ENCODE measurements at places on chromosomes 2 and 18. TPM values are rescaled to one million over a fixed set of nuclear protein-coding genes. Genes with fewer than 3 reads are reported as not detected.

DNA sequence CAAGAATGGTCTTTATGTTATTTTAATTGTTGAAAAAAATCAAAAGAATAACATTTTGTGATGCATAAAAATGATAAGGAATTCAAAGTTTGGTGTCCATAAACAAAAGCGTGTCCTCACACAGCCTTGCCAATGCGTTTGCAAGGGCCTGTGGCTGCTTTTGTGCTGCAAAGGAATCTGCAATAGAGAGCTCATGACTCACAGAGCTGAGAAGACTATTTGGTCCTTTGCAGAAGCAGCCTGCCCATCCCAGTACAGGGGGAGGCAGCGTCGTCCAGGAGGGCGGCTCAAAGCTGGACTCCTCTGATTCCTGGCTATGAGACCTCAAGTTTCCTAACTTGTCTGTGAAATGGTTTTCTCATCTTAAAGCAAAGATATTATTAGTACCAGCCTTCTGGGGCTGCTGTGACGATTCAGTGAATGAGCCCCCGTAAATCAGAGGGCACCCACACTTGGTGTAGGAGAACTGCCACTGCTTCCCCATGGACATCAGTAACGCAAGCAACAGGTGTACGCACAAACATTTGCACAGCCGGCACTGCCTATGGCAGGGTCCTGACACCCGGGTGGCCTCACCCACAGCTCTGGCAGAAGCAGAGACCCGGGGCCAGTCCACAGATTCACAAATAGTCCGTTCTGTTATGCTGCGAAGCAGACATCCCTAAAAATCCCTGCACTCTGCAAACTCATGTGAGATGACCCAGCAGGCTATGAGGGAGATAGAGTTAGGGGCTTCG lies 70.6 kb upstream of the ASAP2 start:
- H3K4me1 ChIP-seq = no peaks in the 10 kb centered on the region
- no peak overlapping the region for H3K27ac ChIP-seq
- no peaks in the 10 kb centered on the region for H3K36me3 ChIP-seq
- H3K27me3 ChIP-seq = peaks cover 3% of the 10 kb centered on the region

- H3K4me1 ChIP-seq = peaks cover 83% of the 10 kb centered on the region
- H3K27me3 ChIP-seq = no peaks in the 10 kb centered on the region
- peak overlapping the region; percentile 75 for H3K4me3 ChIP-seq
- H3K27ac ChIP-seq = peak overlapping the region; percentile 98
These were observed 34.8 kb downstream of the LBH start for GRCh38 chr2:30266051-30266621.

GRCh38 chr2:30288561-30288960 lies 57.2 kb downstream of the LBH start:
- no peaks in the 10 kb centered on the region for H3K36me3 ChIP-seq
- DNase-seq = no peak
- no peak overlapping the region for H3K4me3 ChIP-seq
- H3K27ac ChIP-seq = no peak overlapping the region

- no peaks in the 10 kb centered on the region for H3K4me1 ChIP-seq
- no peak overlapping the region for H3K4me3 ChIP-seq
- H3K36me3 ChIP-seq = no peaks in the 10 kb centered on the region
- peaks cover 14% of the 10 kb centered on the region for H3K27me3 ChIP-seq
- DNase-seq = no peak
These were observed 72.1 kb downstream of the TBR1 start for GRCh38 chr2:161488131-161488699.

GRCh38 chr2:2842466-2842865 lies 511.4 kb upstream of the MYT1L start:
- no peaks in the 10 kb centered on the region for H3K27me3 ChIP-seq
- no peak overlapping the region for H3K4me3 ChIP-seq
- no peaks in the 10 kb centered on the region for H3K36me3 ChIP-seq

The VIT gene
- total RNA-seq = not detected

DNA sequence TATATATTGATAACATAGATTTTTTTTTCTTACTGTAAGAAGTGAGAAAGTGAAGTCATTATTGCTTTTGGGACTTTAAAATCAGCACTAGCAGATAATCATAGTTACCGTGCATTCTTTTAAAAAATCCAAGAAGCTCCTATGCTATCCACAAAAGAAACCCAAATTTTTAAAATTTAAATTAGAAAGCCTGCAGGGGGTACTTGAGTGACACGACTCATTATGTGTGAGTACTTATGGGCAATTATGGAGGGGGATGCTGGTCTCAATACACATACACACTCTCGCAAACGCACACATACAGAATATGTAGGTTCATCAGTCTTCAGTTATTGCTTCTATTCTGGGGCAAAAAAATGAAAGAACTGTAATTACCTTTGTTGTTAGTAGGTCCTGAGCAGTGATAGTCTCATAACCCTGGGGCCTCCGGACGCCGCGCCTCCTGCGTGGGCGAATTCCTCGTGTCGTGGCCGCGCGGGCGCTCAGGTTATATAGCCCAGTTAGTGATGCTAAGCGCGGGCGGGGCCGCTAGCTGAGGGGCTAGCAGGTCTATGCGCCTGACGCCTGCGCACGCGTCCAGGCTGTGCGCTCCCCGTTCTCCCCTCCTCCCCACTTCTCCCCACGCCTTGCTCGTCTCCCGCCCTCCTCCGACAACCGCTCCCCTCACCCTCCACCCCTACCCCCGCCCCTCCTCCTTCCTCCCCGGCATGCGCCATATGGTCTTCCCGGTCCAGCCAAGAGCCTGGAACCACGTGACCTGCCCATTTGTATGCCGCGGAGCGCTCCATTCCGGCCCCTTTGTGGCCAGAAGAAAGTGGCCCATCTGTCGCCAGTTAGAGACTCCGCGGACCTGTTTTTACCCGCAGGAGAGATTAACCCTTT lies at the start of gene NEUROD1:
Gene NEUROD1, minus strand, starts transcription at position 463 of the 882 bp plus-strand sequence. CDS start 1,657 bp downstream, outside the sequence.
- no peaks in the 10 kb centered on the region for H3K36me3 ChIP-seq
- H3K4me3 ChIP-seq = peak within 1 kb of the TSS; percentile 59
- H3K27ac ChIP-seq = no peak within 1 kb of the TSS
- peaks cover 75% of the 10 kb centered on the region for H3K27me3 ChIP-seq

DNA sequence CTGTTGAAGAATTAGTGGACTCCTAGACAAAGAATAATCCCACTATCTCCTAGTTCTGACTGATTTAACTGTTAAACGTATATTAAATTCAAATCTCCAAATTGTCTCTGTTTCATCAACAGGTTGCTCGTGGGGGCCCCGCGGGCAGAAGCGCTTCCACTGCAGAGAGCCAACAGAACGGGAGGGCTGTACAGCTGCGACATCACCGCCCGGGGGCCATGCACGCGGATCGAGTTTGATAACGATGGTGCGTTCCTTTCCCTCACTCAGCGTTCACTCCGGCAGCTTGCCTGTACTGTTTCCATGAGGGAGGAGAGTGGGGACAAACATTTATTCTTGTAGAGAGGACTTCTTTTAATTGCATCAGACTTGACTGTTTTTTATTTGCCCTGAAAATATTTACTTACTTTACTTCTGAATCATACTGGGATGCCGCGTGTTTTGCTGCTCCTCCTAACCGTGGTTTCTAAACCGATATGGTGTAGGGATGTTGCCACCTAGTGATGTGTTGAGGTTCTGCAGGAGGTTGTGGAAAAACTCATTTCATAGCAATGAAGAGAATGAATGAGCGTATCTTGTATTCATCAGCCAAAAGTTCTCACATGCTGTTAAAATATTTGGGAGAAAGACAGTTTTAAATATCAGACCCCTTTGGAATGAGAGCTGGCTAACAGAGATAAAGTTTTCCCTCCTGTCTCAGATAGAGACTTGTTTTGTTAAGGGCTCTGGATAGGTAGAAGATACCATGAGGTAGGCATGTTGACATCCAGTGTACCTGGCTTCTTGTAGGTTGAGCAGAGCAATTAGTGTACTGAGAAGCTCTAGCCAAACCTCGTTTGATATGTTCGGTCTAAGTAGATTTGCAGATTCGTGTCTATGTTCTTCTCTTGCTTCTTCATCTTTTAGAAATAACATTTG lies 38.3 kb downstream of the ITGA6 start:
- H3K27ac ChIP-seq = peak overlapping the region; percentile 60
- H3K36me3 ChIP-seq = peaks cover 6% of the 10 kb centered on the region
- H3K27me3 ChIP-seq = no peaks in the 10 kb centered on the region
- H3K4me3 ChIP-seq = peak overlapping the region; percentile 11
- H3K4me1 ChIP-seq = peaks cover 62% of the 10 kb centered on the region
- DNase-seq = peak; percentile 85

The OR6B2 gene
- not detected for total RNA-seq

DNA sequence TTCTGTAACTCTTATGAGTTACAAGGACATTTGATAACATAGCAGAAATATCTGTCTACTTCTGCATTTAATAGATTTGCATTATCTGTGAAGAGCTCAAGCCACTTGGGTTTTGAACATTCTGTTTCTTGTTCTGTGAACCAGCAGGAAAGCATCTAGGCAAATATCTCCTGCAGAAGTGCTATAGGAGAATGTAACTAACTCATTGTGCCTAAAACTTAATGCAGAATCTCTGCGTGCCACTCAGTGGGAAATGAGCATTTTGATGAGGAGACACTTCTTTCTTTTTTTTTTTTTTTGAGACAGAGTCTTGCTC lies 63.5 kb downstream of the MYOM1 start:
- no peaks in the 10 kb centered on the region for H3K27me3 ChIP-seq
- no peak for DNase-seq
- no peak overlapping the region for H3K27ac ChIP-seq
- no peak overlapping the region for H3K4me3 ChIP-seq
- no peaks in the 10 kb centered on the region for H3K4me1 ChIP-seq

The ZNF512 gene
- 31.8 TPM for total RNA-seq

DNA sequence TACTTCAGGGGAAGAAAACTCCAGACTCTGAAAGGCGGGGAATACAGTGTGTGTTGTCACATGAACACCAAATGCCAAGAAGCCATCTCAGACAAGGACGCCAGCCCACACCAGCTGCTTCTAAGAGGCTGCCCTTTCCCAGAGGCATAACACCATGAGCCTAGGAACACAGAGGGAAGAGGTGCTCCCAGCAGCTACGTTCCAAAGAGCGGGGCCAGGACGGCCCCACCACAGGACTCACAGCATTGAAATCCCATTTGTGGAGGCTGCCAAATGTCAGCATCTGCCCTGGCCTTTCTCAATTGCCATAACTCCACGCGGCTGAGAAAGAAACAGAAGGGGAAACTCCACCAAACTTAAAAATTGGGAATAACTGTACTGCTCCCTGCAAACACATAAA lies 20.1 kb upstream of the ID2 start:
- DNase-seq = no peak
- no peaks in the 10 kb centered on the region for H3K36me3 ChIP-seq
- H3K27me3 ChIP-seq = peaks cover 5% of the 10 kb centered on the region
- peaks cover 36% of the 10 kb centered on the region for H3K4me1 ChIP-seq
- H3K27ac ChIP-seq = no peak overlapping the region
- no peak overlapping the region for H3K4me3 ChIP-seq

DNA sequence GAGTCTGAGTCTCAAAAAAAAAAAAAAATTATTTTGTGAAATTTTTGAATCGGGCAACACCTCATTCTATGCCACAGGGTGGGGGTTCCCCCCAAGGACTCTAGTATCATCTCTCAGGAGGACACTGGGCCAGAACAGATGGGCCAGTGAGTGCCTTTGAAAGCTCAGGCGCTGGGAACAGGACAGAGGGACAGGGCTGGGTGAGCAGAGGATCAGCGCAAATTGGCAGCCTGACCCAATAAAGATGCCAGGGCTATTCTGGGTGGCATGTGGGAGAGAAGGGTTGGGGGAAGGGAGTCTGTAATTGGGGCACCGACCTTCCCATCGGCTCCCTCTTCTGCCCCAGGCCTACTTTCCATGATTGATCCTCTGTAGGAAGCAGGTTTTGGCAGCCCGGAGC lies 44.0 kb downstream of the KIF3C start:
- H3K36me3 ChIP-seq = no peaks in the 10 kb centered on the region
- no peak for DNase-seq

GRCh38 chr2:705971-706511 lies 28.8 kb upstream of the TMEM18 start:
- H3K36me3 ChIP-seq = no peaks in the 10 kb centered on the region
- H3K4me3 ChIP-seq = no peak overlapping the region
- H3K27me3 ChIP-seq = peaks cover 6% of the 10 kb centered on the region
- H3K4me1 ChIP-seq = peaks cover 11% of the 10 kb centered on the region

GRCh38 chr18:57839942-57840381 lies 36.8 kb upstream of the ATP8B1 start:
- no peak overlapping the region for H3K4me3 ChIP-seq
- DNase-seq = no peak
- peaks cover 28% of the 10 kb centered on the region for H3K4me1 ChIP-seq
- H3K27ac ChIP-seq = no peak overlapping the region
- peaks cover 41% of the 10 kb centered on the region for H3K27me3 ChIP-seq

- no peak overlapping the region for H3K27ac ChIP-seq
- H3K36me3 ChIP-seq = no peaks in the 10 kb centered on the region
- H3K4me1 ChIP-seq = peaks cover 14% of the 10 kb centered on the region
- H3K27me3 ChIP-seq = peaks cover 17% of the 10 kb centered on the region
- DNase-seq = peak; percentile 66
These were observed 3.8 kb upstream of the SESTD1 start for GRCh38 chr2:179268277-179268925.

DNA sequence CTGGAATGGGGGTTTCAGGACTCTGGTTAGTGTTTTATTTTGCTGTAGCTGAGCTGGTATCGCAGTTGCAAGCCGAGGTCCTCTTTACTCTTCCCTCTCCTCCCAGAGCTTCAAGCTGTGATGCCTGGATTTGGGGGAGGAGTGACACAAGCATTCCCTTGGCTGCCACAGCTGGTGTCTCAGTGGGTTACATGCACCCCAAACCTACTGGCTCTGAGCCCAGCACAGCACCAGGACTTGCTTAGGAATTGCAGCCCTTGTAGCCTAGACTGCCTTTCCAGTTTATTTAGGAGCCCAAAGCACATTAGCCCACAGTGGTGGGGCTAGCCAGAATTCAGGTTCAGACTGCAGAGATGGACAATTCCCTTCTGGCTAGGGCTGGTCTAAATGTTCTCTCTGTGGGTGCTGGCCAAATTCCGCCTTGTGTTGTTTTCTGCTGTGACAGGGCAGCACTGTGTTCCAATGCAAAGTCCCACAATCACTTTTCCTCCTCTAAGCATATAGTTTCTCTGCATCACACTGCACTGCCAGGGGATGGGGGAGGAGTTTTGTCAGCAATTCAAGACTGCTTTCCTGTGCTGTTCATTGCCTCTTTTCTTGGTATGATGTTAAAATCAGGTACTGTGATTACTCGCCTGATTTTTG lies 122.8 kb downstream of the SLC4A10 start:
- H3K36me3 ChIP-seq = no peaks in the 10 kb centered on the region
- H3K27me3 ChIP-seq = no peaks in the 10 kb centered on the region
- H3K4me3 ChIP-seq = no peak overlapping the region
- H3K27ac ChIP-seq = no peak overlapping the region
- H3K4me1 ChIP-seq = no peaks in the 10 kb centered on the region
- no peak for DNase-seq

The REEP1 gene
- total RNA-seq = 0.30 TPM

GRCh38 chr2:33909945-33910695 lies 311.0 kb upstream of the FAM98A start:
- H3K4me1 ChIP-seq = no peaks in the 10 kb centered on the region
- no peaks in the 10 kb centered on the region for H3K36me3 ChIP-seq
- no peak overlapping the region for H3K4me3 ChIP-seq
- H3K27me3 ChIP-seq = no peaks in the 10 kb centered on the region

The DES gene
- not detected for total RNA-seq

GRCh38 chr2:231483398-231484329 lies 19.4 kb upstream of the NCL start:
- H3K27me3 ChIP-seq = no peaks in the 10 kb centered on the region
- peak overlapping the region; percentile 87 for H3K27ac ChIP-seq
- H3K4me3 ChIP-seq = peak overlapping the region; percentile 79
- H3K36me3 ChIP-seq = no peaks in the 10 kb centered on the region
- DNase-seq = peak; percentile 66
- H3K4me1 ChIP-seq = peaks cover 7% of the 10 kb centered on the region
